Pons (tissue), 1 donor: ENCODE measurements at places on chromosomes 11 and 22.

DNA sequence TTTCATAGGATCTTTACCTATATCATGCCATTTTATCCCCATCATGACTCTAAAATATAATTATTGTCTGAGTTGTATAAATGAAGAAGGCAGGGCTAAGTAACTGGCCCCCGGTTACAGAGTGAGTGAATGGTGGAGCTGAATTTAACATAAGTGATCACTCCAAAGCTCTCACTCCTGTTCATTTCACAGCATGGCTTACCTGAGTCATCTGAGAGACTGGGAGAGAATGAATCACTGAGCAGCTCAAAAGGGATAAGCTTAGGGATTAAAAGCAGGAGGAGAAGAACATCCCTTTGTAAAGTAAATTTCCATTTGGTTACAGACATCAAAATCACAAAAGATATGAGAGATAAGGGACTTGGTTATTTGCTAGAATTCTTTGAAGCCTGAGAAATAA, 294.0 kb upstream of the CTSC start:
- peak; percentile 12 for DNase-seq

GRCh38 chr11:134070342-134070845, 1.5 kb downstream of the JAM3 start:
- peak; percentile 95 for DNase-seq

- DNase-seq = no peak
These were observed 8.6 kb downstream of the TTLL8 start for GRCh38 chr22:50049299-50050195.

- DNase-seq = no peak
These were observed 5.0 kb downstream of the DRD2 start for GRCh38 chr11:113470233-113470632.

GRCh38 chr11:65501472-65502273, 2.8 kb downstream of the MALAT1 start:
- peak; percentile 79 for DNase-seq

- DNase-seq = no peak
These were observed 127.2 kb downstream of the ST3GAL4 start for GRCh38 chr11:126482586-126483108.

DNA sequence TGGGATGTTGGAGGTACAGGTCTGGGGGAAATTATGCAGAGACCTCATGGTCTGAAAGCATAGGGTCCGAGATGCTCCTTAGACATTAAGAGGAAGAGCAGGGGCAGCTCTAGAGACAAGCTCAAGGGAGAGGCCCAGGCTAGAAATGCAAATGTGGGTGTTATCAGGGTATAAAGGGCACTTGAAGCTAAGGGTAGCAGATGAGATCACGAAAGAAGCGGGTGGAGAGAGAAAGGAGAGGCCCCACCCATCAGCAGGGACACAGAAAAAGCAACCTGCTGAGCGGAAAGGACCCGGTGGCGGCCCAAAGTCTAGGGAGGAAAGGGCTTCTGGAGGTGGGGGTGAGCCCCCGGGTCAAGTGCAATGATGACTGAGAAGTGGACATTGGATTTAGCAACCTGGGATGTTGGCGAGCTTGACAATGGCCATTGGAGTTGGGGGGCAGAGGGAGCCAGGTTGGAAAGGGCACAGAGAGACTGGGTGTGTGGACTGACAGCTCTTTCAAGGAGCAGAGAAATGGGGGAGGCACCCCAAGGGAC, 8.9 kb downstream of the TMPRSS6 start:
- DNase-seq = no peak

DNA sequence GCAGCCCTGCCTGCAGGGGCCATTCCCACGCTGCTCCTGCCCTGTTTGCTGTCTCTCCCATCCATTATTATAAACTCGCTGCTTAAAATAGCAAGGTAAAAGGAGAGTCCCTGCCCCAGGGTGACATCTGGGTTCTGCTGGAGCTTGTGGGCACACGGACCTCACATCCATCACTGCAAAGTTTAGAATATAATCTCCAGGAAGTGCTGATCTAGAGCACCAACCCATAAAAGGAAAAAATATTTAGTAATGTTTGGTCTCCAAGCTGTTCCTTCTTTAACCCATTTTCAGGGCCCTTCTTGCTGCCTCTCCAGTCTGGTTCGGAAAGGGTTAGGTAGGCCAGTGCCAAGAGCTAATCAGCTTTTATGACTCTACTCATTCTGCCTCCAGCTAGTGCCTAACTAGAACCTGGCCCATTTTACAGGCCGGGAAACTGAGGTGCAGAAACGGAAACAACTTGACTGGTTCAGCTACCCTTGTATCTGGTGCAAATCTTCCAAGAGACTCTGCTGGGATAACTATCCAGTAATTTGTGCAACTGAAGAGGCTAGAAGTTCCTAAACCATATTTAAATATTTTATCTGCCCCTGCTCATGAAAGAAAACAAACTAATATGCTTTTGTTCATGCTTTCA, 37.5 kb downstream of the IRAG1 start:
- DNase-seq = no peak

DNA sequence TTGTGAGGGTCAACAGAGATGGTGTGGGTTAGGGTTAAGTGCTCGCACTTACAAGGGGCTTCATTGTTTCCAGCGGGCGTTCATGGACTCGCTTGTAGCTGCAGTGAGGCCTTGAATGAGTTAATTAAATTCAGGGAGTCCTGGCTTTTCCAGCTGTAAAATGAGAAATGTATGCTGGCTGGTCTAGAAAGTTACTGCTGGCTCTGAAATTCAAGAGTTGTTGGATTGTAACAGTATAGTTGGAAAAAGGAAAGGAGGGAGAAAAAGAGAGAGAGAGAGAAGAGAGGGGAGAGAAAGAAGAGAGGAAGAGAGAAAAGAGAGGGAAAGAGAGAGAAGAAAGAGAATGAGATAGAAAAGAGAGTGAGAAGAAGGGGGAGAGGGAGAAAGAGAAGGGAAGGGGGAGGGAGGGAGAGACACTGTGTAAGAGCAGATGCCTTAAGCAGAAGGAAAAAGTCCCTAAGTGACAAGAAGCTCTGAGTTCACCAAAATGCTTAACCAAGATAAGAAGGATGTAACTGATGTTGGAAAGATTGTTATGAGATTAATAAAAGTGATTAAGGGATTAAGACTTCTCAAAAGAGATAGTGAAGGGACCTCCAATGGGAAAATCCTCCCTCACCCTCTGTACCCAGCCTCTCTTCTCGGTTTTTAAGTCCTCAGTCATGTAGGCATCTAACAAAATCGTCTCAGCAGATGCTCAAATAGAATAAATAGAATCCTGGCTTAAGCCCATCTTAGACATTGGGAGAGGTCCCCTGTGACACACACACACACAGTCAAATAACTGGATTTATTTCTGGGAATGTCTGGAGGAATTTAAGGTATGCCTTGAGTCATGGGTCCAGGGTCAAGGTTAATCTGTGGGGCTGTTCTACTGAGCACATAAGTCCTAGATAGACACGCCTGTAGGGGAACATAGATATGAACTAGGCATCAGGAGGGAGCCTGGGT, 477.9 kb downstream of the MIAT start:
- no peak for DNase-seq

DNA sequence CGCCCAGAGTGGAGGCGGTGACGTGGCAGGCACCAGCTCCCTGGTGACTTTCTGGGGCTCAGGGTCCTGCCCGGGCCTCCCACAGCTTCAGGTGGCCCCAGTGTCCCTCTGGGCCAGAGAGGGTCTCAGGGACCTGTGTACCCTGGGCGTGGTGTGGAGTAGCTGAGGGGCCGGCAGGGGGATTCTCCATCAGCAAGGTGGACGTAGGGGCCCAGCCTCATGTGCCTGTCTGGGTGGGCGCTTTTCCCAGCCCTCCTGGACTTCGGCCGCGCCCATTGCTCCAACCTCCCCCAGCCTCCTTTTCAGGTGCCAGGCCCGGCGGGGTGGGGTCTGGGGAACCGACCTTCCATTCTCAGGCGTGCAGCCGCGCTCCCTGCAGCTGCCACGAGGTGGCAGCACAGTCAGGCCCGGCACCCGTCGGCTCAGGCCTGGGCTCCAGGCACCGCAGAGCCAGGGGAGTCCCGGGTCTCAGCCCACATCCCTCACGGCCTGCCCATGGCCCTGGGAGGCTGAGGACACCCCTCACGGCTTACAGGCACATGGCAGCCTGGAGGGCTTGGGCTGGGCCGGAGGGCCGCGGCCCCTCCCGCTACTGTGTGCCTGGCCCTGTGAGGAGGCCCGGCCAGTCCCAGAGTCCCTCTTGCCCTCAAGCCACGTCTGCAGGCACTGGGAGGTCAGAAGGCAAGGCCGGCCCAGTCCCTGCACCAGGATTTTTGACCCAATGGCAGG, 19.9 kb upstream of the MUC5B start:
- DNase-seq = peak; percentile 1

DNA sequence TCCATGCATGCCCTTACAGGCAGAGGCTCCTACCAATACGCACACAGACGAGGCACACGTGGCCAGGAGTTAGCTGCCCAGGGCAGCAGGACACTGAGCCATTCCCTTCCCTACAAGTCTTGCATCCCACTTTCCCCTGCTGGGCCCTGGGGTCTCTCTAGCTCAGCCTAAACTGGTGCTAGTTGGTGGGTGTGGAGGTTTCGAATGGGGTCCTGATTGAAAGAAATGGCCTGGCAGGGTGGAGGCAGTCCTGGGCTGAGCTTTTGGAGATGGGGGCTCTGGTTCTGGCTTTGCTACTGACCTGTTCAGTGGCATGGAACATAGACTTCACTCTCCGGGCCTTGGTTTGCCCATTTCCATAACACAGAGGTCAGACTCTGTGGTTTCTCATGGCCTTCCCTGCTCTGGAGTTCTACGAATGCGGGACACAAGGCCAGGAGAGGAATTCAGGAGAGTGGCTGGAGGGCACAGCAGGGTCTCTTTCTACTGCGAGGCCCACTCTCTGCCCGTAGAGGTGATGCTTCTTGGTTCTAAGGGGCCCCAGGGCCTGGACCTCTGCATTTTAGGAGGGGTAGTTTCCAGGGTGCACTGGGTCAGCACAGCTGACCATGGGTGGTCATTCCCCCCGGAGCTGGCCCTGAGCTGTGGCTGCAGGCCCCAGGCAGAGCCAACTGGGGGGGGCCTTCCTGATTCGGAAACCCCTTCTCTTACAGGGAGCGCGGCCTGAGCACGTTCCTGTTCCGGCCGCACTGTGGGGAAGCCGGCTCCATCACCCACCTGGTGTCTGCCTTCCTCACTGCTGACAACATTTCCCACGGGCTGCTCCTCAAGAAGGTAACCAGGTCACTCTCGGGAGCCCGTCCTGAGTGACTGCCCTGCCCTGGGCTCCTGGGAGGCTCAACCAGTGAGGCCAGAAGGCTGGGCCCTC, 40.0 kb downstream of the RNF141 start:
- no peak for DNase-seq

GRCh38 chr11:134521452-134522289, 109.6 kb upstream of the B3GAT1 start:
- DNase-seq = no peak

DNA sequence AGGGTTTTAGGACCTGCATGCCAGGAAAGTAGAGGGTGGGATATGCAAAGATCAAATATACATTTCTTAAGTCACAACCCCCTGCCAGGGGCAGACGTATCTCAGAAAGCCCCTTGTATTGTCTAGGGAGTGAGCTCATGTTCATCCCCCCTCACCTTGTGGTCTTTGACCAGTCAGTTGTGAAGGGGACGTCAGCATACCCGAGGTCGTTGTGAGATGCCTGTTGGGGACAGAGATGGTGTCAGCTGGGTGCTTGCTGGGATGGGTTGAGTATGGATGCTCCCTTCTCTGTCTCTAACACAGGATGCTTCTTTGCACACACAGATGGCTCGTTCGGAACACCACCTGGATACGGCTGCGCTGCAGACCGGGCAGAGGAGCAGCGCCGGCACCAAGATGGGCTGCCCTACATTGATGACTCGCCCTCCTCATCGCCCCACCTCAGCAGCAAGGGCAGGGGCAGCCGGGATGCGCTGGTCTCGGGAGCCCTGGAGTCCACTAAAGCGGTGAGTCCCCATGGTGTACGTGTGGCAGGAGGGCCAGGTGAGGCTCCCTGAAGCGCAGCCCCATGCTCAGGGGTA, 73.3 kb downstream of the BCR start:
- no peak for DNase-seq

GRCh38 chr11:80587906-80588305, 1147.1 kb upstream of the TENM4 start:
- DNase-seq = no peak

DNA sequence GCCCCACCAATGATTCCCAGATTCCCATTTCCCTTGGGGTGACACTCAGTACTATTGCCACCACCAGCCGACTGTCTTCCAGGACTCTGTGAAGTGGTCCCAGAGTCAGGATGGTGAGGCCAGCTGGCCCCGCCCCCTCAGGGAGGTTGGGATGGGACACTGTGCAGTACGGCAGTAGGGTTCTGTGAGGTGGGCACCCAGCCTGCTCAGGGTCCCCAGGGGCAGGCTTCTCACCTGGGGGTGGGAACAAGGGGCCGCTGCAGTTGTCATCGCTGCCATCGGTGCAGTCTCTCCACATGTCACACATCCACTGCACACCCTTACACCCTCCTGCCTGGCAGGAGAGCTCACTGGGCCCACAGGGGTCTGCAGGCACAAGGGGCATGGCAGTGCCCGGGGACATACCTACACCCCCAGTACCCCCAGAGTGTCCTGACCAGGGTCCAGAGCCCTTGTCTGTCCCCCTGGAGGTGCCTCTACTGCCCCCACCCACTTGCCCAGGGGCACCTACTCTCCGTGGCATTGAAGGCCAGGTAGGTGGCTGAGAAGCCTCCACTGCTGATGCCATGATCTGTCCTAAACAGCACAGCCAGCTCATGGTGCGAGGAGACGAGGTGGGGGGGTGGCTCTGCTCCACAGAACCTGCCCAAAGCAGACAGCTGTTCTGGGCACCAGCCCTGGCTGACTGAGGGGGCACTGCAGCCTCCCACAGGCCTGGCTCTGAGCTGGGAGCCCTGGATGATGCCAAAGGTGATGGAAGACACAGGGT, 1.9 kb upstream of the C1QTNF5 start:
- no peak for DNase-seq

DNA sequence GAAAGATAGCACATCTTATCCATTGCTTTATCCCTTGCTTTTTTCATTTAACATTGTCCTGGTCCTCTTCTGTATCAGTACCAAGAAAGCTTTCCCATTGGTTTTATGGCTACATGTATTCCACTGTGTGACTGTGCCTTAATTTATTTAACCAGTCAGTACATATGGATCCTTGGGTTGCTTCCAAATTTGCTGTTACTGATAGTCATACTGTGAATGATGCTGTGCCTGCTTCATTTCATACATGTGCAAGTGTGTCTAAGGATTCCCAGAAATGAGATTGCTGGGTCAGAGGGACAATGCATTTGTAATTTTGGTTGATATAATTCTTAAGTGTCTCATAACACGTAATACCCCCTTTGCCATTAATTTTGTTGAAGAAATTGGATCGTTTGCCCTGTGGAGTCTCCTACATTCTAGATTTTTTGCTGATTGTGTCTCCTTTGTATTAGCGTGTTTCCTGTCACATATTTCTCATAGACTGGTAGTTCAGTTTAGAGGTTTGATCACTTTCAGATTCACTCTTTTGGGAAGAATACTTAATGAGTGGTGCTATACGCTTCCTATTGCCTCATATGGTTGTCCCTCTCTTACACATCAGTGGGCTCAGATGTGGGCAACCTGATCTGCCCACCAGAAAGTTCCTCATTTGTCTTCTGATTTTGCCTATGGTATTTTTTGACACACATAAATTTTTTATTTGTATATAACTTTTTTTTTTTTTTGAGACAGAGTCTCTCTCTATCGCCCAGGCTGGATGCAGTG, 35.3 kb downstream of the MYBPC3 start:
- DNase-seq = no peak

GRCh38 chr11:12008790-12009616, 577 bp upstream of the DKK3 start:
- DNase-seq = no peak
